ENCODE measurements at places on chromosomes 5 and 9.

- no peak for DNase-seq
These were observed 7.2 kb upstream of the QSOX2 start for GRCh38 chr9:136252846-136253245.

GRCh38 chr9:137266585-137267453, 10.7 kb upstream of the TOR4A start:
- no peak for DNase-seq

GRCh38 chr5:139803978-139804377, 8.4 kb downstream of the PSD2 start:
- no peak for DNase-seq

GRCh38 chr9:36163049-36163785, 6.0 kb upstream of the CCIN start:
- no peak for DNase-seq

DNA sequence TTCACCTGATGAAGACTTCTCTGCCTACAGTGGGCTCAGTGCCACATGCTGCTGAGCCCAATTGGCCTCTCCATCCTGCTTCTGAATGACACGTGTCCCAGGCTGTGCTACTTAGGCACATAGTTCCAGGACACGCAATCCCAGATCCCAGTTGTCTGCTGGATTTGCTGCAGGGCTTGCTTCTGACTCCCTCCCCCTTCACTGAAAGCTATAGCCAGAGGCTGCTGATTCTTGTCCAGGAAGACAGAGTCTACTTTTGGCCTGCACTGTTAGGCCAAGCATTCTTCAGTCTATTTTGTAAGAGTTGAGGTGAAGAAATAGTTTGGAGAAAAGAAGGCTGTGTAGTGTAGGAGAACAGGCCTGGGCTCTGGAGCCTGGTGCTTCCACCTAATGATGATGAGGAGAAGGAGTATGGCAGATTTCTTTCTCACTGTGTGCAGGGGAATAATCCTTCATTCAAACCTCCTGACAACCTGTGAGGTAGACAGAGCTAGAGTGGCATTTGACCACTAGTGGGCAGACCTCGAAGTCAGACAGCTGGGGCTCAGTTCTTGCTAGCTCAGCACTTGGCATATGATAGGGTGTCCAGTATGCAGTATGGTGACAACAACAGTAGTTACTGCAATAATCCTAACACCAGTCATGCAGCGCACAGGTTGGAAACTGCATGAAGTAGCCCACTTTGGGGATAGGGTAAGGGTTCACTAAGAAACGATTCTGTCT, 19.5 kb upstream of the ASPN start:
- peak; percentile 63 for DNase-seq

DNA sequence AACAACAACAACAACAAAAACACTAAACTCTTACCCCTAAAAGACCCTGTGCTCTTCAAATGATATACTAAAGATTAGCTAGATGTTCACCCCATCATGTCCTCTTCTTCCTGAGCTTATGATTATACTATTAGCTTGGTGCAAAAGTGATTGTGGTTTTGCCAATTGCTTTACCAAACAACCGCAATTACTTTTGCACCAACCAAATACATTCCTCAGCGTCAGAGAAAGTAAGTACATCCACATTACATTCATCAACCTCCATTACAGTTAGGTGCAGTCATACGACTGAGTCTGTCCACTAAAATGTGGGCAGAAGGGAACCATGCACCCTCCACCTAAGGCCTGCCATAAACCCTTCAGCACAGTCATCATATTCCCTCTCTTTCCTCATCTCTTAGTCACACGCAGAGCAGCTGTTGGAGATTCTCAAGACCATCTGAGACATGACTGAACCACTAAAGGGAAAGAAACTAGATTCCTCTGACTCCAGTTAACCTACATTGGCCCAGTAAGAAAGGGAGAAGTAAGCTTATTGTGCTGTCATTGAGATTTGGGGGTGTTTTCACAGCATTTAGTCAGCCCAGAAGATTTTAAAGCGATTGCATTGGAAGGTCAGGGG, 181.6 kb upstream of the TLE4 start:
- DNase-seq: no peak

DNA sequence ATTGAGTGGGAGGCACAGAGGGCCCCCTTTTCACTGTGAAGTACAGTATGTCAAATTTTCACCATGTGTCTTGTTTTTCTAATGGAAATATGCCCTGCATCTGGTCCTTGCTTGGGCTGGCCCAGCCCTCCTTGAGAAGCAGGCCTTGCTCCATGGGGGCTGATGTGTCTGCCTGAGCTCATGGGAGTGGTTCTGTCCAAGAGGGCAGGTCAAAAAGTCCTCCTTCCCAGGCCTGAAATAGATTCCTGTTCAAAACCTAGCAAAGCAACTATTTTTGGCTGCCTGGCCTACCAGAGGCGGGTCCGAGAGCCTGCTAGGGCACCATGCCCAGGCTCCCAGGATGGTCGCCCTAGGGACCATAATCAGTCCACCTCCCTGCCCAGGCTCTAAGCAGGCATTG, 40.5 kb upstream of the NEURL1B start:
- DNase-seq: no peak

DNA sequence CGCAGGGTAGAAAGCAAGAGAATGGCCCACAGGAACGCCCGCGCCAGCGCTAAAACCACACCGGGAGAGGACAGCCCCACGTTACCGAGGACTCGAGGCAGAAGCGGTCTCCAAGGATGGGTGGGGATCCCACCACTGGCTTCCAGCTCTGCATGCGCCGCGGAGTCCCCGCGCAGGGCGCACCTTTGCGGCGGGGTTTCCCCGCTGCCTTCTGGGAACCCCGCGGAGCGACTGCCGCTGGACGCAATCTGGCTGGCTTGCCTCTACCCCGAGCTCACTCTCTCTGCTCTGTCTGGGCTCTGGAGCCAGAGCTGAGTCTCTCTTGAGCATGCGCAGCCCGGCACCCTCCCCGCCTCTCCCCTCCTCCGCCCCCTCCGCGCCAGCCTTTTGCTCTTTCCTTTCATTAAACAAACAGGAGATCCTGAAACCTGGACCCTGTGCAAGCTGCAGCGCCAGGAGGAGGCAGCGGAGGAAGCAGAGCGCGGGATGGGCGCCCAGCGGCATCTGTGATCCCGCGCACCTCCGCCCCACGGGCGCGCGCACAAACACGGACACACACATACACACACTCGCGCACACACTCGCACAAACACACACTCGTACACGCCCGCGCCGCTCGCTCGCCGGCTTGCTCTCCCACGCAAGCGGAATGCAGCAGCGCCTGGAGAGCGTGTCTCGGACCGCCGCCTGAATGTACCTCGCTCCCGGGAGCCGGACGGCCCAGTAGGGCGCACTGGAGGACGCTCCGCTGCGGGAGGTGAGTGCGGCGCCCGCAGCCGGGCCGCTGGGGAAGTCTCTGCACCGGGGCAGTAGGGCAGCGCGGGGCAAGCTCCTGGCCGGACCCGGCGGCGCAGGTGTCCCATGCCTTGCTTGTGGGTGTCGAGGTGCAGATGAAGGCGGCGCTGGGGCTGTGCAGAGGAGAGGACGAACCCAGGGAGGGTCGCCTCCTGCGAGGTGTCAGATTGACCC, at the start of gene PLPPR1:
PLPPR1 (plus strand) TSS at position 382 of the 969 bp plus-strand sequence.
- DNase-seq: no peak

- DNase-seq: no peak
These were observed 415.1 kb upstream of the ADAMTSL1 start for GRCh38 chr9:18058564-18059442.

DNA sequence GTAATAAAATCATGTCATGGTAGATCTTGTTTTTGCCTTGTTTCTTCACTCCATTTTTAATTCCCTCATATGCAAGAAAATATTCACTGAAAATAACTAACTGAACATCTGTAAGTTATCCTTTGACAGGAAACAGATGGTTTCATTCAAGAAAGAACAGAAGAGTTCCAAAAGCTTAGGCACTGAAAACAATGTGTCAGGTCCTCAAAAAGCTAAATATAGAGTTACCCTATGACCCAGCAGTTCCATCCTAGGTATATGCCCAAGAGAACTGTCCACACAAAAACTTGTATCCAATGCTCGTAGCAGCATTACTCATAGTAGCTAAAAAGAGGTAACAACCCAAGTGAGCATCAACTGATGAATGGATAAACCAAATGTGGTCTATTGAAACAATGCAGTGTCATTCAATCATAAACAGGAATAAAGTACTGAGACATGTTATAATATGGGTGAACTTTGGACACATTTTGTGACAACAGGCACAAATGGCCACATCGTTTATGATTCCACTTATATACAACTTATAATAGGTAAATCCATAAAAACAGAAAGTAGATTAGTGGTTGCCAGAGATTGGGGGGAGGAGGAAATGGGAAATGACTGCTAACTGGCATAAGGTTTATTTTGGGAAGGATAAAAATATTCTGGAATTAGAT, 231.0 kb downstream of the FRMD3 start:
- DNase-seq: no peak

DNA sequence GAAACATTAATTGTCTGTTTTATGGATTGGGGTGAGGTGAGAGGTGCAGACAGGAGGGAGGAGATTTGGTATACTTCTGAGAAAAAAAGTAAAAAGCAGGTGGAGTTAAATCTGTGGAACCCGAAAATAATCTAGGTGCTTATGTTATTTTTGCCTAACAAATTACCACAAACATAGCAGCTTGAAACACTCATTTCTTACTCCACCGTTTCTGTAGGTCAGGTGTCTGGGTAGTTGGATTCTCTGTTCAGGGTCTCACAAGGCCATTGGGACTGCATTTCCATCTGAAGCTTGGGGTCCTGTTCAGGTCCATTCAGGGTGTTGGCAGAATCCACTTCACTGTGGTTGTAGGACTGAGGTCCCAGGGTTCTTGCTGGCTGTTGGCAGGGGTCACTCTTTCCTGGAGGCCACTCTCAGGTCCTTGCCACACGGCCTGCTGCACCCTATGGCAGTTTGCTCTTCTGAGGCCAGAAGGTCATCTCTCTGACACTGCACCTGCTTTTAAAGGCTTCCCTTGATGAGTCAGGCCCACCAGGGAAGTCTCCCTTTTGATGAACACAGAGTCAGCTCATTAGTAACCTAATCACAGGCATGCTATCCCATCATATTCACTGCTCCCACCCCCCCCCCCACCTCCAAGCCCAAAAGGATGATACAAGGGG, 82.2 kb downstream of the TRIO start:
- no peak for DNase-seq

- DNase-seq: no peak
These were observed 83.1 kb upstream of the IL6ST start for GRCh38 chr5:56077796-56078233.

GRCh38 chr9:117919538-117919937, 215.3 kb downstream of the TLR4 start:
- DNase-seq: no peak

DNA sequence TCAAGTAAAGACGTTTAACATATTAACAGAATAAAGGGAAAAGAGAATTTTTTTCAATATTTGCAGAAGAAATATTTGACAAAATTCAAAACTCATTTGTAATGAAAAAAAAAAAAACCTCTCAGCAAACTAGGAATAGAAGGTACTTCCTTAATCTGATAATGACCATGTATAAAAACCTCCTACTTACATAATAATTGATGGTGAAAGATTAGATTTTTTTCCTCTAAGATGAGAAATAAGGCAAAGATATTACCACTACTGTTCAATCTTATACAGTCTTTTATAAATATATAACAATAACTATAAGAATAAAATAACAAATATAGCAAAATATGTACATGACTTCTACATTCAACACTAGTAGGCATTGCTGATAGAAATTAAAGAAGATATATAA, 424.6 kb upstream of the KLF4 start:
- no peak for DNase-seq

- DNase-seq: no peak
These were observed 1768.9 kb upstream of the CDH9 start for GRCh38 chr5:28807195-28807729.

DNA sequence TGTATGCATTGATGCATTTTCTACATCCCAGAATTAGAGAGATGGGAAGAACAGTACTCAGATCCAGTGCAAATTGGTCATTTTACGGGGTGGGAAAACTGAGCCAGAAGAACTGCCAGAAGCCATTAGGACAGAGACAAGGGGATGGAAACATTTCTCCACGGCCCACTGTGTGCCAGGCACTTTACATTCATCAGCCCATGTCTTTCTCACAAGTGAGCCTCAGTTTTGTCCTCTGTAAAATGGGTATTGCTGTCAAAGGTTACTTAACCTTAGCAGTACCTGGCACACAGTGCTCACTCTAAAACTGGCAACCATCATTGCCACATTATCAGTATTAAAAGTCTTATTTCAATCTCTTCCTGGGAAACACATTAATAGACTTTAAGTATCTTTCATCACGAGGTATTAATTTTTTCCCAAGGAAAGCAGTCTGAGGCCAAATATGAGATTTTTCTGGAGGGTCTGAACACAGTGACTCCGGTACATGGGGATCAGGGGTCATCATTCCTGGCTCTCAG, 5.2 kb downstream of the DUSP1 start:
- peak; percentile 65 for DNase-seq

- DNase-seq: no peak
These were observed 949 bp downstream of the SERINC5 start for GRCh38 chr5:80254767-80255430.

Measured in AG09319 (cell line).